Lower lobe of right lung (tissue), 2 donors: ENCODE measurements at places on chromosomes 4 and X.

GRCh38 chr4:8820178-8821102 is 51.2 kb downstream of the HMX1 start:
- H3K36me3 ChIP-seq, result no peaks in the 10 kb centered on the region
- H3K27ac ChIP-seq, result no peak overlapping the region
- H3K4me1 ChIP-seq, result no peaks in the 10 kb centered on the region
- peak; percentile 31 for DNase-seq
- peaks cover 18% of the 10 kb centered on the region for H3K27me3 ChIP-seq
- no peak overlapping the region for H3K4me3 ChIP-seq

DNA sequence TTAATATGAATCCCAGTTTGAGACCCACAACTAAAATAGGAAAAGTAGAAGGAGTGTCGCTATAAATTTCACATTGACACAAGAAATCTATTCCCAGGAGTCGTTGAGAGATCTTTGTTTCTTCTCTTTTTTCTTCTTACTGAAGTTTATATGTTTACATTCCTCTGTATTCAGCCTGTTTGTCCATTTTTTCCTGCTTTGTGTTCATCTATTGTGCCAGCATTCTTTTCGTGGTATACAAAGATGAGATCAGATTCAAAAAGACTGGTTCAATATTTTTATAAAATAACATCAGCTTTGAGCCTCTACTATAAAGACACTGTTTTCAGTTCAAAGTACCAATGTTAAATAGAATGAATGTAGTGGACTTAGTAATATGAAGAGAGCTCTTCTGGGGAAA is 95.4 kb upstream of the MYOZ2 start:
- H3K27ac ChIP-seq, result peak overlapping the region; percentile 46
- no peaks in the 10 kb centered on the region for H3K27me3 ChIP-seq
- peaks cover 30% of the 10 kb centered on the region for H3K4me1 ChIP-seq

DNA sequence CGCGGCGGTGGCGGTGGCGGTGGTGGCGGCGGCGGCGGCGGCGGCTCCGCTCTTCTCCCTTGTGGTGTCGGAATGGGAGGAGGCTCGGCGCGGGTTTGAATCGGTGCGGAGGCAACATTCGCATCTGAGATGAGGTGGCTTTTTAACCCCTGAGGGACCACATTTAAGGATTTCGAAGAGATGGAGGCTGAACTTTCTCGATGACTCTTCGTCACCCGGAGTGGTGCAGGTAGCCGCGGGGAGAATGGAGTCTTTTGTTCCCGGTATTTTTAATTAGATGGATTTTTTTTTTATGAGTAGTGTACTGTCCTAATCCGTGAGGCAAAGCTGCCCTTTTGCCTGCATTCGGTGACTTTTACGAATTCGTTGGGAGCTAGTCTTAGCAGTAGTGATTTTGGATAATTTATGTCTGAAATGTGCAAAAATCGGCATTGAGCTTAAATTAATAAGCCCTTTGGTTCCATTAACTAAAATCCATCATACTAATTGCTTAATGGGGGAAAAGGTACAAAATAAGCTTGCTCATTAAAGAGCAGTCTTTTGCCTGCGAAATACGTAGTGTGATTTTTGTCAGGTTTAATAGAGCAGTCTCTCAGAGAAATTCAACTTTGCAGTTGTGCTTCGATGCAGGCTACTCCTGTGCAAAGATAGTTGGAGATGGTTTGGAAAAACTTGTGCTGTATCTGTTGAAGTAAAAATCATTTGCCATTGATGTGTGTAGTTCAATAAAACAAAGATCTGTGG is 206.2 kb downstream of the TENM3 start:
- H3K27ac ChIP-seq, result no peak overlapping the region
- H3K4me1 ChIP-seq, result peaks cover 22% of the 10 kb centered on the region
- DNase-seq, result no peak
- peak overlapping the region; percentile 54 for H3K4me3 ChIP-seq
- no peaks in the 10 kb centered on the region for H3K36me3 ChIP-seq

- H3K27me3 ChIP-seq, result no peaks in the 10 kb centered on the region
- H3K36me3 ChIP-seq, result no peaks in the 10 kb centered on the region
- H3K4me1 ChIP-seq, result no peaks in the 10 kb centered on the region
- H3K4me3 ChIP-seq, result no peak overlapping the region
- H3K27ac ChIP-seq, result no peak overlapping the region
Measured at GRCh38 chr4:106149026-106149425, 167.0 kb downstream of the TBCK start.

DNA sequence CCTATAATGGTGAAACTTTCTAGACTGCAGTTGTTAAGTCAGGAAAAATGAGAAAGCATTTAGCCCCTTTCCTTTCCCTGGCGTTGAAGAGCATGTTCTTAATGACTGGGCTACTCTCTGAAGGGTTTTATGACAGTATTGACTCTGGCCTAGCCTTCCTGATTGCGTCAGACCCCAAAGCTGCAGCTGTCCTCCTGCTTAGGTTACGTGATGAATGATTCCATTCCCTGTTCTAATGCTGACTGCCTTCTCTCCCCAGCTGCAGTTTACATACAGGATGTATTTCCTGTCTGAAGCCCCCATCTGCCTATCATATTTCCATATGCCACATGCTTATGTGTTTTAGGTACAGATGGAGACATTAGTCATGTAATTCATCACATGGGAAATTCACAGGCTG is 105.8 kb upstream of the EGFL6 start:
- H3K27me3 ChIP-seq, result no peaks in the 10 kb centered on the region
- no peaks in the 10 kb centered on the region for H3K36me3 ChIP-seq
- no peak overlapping the region for H3K27ac ChIP-seq
- no peaks in the 10 kb centered on the region for H3K4me1 ChIP-seq
